Activated CD4-positive, alpha-beta T cell treated with anti-CD3 and anti-CD28 coated beads, Interleukin-2, amount 10 ng/mL, durations not matched to agents 7 days and 5 days (primary cell): ENCODE measurements at places on chromosomes 2 and 18.

DNA sequence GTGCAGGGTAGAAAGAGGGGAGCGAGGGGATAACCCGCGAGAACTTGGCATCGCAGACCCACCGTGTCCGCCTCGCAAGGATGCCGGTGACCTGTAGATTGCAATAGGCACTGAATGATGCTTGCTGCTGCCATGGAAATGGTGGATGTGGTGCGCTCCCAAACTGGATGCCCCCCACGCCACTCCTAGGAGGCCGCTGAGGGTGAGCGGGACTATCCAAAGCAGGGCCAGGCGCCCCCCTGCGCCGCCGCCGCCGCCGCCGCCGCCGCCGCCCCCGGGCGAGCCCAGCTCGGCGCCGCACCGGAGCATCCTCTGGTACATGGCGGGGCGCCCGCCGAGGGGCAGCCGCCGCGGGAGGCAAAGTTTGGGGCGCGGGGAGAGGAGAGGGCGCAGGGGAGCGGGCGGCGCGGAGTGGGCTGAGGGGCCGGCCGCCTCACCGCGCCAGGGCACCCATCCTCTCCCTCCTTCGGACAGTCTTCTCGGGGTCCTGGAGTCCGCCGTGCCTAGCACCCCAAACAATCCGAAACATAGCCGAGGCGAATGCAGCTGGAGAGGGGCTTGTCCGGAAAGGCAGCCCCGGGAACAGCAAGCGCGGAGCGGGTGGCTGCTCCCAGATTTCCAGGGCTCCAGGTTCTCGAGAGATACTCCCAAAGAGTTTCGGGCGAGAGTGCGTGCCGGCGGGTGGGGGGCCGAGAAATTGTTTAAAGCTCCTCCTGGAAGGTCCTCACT is 685.1 kb downstream of the NRXN1 start:
- DNase-seq: no peak

GRCh38 chr2:145677371-145677770 is 1157.5 kb upstream of the ZEB2 start:
- no peak for DNase-seq

GRCh38 chr2:225173909-225174308 is 131.6 kb upstream of the DOCK10 start:
- no peak for DNase-seq

GRCh38 chr2:40380041-40380440 is 71.8 kb downstream of the SLC8A1 start:
- no peak for DNase-seq

DNA sequence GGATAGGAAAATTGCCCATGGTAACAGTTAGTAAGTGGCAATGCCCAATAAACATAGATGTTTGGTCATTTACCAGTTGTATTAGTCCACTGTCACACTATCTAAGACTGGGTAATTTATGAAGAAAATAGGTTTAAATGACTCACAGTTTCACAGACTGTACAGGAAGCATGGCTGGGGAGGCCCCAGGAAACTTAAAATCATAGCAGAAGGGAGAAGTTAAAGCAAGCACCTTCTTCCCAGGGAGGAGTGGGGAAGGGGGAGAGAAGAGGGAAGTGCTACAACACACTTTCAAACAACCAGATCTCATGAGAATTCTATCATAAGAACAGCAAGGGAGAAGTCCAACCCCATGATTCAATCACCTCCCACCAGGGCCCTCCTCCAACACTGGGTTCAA is 23.4 kb downstream of the NR4A2 start:
- no peak for DNase-seq

GRCh38 chr2:47519604-47520301 is 116.8 kb downstream of the MSH2 start:
- DNase-seq: no peak

GRCh38 chr2:225090746-225091145 is 48.5 kb upstream of the DOCK10 start:
- DNase-seq: no peak
